ENCODE measurements at places on chromosomes 11 and 22.

- no peaks in the 10 kb centered on the region for H3K36me3 ChIP-seq
- no peak overlapping the region for H3K27ac ChIP-seq
- no peak for DNase-seq
- H3K4me1 ChIP-seq: no peaks in the 10 kb centered on the region
- no peaks in the 10 kb centered on the region for H3K27me3 ChIP-seq
Measured at GRCh38 chr11:17268902-17269301, 7.6 kb upstream of the NUCB2 start.

GRCh38 chr22:44680481-44680894, 21.5 kb upstream of the PRR5 start:
- no peaks in the 10 kb centered on the region for H3K4me1 ChIP-seq
- H3K27me3 ChIP-seq: no peaks in the 10 kb centered on the region
- H3K27ac ChIP-seq: no peak overlapping the region
- DNase-seq: no peak
- H3K4me3 ChIP-seq: no peak overlapping the region

DNA sequence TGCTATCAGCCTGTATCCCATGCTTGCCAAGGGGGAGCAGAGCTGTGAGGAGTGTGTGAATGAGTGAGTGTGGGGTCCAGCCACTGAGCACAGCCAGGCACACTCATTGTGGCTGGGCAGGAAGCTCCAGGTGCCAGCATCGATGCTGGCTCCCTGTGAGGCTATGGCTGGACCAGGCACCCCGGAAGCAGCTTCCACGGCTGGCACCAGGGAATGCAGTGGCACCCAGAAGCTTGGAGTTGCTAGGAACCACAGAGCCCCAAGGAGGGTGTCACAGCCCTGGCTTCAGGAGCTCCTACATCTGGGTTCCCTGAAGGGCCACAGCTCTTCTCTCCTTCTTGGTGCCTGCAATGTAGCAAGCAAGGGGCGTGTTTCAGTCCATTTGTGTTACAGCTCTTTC, 625.9 kb upstream of the RAG2 start:
- DNase-seq: no peak
- H3K4me3 ChIP-seq: no peak overlapping the region

DNA sequence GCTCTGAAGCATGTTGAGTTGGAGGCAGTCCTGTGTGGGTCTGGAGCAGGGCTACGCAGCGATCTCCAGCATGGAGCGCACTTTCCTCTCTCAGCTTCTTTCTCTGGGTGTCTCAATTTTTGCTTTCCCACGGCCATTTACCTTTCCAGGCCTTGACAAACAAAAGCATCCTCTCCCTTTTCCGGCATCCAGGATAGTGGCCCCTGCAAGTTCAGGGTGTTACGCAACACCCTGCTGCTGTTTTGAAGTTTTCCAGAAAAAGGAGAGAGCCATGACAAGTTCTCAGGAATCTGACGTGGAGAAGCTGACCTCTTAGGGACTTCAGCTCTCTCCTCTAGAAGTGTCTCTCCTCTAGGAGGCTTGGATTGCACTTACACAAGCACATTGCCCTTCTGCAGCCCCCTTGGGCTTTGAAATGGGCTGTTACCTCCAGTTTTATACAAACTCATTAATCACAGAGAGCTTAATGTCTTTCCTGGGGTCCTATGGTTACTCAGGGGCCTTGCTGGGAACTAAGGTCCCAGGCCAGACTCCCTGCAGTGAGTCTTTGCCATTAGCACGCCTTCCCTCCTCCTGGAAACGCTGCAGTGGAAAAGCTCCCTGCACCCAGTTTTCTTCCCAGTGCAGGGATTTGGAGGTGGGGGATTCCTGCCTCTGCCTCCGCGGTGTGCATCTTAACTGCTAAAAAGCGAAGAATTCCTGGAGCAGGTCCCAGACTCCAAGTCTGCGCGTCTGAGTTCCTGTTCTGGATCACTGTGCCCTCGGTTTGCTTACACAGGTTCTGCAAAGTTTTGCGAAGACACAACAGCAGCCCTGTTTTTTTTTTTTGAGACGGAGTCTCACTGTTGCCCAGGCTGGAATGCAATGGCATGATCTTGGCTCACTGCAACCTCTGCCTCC, 80.4 kb downstream of the BARX2 start:
- no peak overlapping the region for H3K27ac ChIP-seq
- no peak overlapping the region for H3K4me3 ChIP-seq
- DNase-seq: no peak
- no peaks in the 10 kb centered on the region for H3K36me3 ChIP-seq
- H3K4me1 ChIP-seq: no peaks in the 10 kb centered on the region

All from aorta (tissue), 5 donors.